ENCODE measurements at places on chromosomes 12 and 14.

- no peak overlapping the region for H3K27ac ChIP-seq
- H3K4me3 ChIP-seq = no peak overlapping the region
- H3K36me3 ChIP-seq = no peaks in the 10 kb centered on the region
- no peaks in the 10 kb centered on the region for H3K4me1 ChIP-seq
- H3K27me3 ChIP-seq = no peaks in the 10 kb centered on the region
- DNase-seq = peak; percentile 65
Measured at GRCh38 chr14:89137526-89138163, 279.4 kb downstream of the FOXN3 start.

DNA sequence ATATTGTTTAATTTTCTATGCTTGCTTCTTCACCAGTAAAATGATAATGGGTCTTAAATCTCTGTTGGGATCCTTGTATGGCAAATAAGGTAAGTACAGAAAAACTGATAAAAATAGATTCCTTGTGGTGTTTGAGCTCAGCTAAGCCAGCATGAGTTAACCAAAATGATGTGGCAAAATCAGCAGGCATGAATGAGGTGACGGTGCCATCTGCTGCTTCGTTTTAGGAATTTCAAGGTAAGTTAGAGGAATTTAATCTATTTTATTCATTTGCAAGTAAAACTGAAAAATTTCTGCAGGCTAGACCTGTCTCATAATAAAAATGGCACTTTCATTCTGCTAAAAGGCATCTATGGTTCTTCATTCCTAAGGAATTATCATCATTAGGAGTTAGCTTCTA lies 10.0 kb upstream of the CLEC7A start:
- peaks cover 2% of the 10 kb centered on the region for H3K27me3 ChIP-seq
- H3K4me1 ChIP-seq = no peaks in the 10 kb centered on the region
- DNase-seq = no peak

GRCh38 chr12:114895081-114895480 lies 211.1 kb upstream of the TBX3 start:
- DNase-seq = no peak
- H3K36me3 ChIP-seq = no peaks in the 10 kb centered on the region
- no peaks in the 10 kb centered on the region for H3K4me1 ChIP-seq
- H3K4me3 ChIP-seq = no peak overlapping the region

DNA sequence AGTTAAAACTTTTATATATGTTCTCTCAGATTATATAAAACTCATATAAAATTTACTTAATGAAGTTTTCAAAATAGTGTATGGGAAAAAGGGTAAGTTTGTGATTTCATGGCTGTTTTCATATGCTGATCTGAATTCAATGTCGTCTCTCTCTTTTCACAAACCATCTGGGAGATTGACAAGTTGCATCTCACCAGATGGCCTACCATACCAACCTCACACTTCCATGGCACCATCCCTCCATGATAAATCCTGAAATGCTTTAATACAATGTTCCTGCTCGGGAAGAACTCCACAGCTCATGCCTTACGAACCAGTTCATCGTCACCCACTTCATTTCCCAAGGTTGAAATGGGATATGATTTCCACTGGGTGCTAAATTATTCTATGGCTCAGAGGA lies 22.3 kb downstream of the PTPRO start:
- no peak for DNase-seq
- no peaks in the 10 kb centered on the region for H3K36me3 ChIP-seq

DNA sequence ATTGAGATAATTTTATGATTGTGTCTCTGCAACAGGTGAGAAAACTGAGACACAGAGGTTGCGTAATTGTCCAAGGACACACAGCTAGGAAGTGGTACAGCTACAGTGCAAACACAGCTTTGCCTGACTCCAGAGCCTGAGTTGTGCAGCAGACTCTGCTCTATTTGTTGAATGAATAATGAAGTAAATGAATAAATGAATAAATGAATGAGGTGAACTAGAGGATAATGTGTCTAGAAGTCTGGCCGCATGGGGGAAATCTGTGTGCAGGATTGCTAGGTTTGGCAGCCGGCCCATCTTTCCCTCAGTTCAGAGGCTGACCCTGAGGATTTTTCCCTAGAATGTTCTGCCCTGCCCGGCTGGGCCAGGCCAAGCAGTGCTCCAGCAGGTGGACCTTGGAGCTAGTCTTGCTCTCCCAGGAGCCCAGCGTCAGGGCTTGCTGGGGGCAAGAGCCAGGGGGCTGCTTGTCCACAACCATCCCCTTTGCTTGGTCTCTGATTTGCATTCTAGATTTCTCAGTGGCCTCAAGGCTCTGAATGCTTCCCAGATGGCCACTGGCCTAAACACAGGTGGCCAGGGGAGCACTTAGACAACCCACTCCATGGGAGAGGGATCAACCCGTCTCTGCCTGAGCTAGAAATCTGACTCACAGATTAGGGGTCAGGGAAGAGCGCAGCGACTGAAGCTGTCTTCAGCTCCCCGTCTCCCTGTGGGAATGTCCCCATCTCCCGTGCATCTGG lies 225.2 kb downstream of the C12orf75 start:
- H3K36me3 ChIP-seq = no peaks in the 10 kb centered on the region
- H3K27me3 ChIP-seq = no peaks in the 10 kb centered on the region
- peaks cover under 1% of the 10 kb centered on the region for H3K4me1 ChIP-seq
- DNase-seq = no peak

DNA sequence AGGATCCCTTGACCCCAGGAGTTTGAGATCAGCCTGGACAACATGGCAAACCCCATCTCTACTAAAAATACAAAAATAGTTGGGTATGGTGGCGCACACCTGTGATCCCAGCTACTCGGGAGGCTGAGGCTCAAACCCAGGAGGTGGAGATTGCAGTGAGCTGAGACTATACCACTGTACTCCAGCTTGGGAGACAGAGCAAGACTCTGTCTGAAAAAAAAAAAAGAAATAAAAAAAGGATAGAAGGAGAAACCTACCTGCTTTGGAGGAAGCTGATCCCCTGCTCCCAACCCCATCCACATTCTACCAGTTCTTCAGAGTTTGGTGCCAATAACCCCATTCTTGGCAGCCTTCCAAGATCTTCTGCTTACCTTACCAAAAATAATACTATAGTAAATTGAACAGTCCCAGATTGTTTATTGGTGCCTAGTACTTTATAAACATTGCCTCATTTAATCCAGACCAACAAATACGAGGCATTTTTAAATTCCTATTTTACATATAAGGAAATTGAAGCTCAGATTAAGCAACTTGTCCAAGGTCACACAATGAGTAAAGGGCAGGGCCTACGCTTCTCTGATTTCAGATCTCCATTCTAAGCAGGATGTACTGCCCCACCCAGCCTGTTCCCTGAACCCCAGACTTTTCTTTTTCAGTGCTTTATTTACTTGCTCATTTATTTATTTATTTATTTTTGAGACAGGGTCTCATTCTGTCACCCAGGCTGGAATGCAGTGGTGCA lies 33.2 kb upstream of the FAM222A start:
- H3K27ac ChIP-seq = no peak overlapping the region
- H3K36me3 ChIP-seq = no peaks in the 10 kb centered on the region
- no peaks in the 10 kb centered on the region for H3K27me3 ChIP-seq

GRCh38 chr12:124518051-124518932 lies 49.1 kb downstream of the NCOR2 start:
- peak overlapping the region; percentile 97 for H3K27ac ChIP-seq
- H3K4me3 ChIP-seq = peak overlapping the region; percentile 79
- peak; percentile 98 for DNase-seq
- no peaks in the 10 kb centered on the region for H3K36me3 ChIP-seq
- peaks cover 77% of the 10 kb centered on the region for H3K4me1 ChIP-seq

DNA sequence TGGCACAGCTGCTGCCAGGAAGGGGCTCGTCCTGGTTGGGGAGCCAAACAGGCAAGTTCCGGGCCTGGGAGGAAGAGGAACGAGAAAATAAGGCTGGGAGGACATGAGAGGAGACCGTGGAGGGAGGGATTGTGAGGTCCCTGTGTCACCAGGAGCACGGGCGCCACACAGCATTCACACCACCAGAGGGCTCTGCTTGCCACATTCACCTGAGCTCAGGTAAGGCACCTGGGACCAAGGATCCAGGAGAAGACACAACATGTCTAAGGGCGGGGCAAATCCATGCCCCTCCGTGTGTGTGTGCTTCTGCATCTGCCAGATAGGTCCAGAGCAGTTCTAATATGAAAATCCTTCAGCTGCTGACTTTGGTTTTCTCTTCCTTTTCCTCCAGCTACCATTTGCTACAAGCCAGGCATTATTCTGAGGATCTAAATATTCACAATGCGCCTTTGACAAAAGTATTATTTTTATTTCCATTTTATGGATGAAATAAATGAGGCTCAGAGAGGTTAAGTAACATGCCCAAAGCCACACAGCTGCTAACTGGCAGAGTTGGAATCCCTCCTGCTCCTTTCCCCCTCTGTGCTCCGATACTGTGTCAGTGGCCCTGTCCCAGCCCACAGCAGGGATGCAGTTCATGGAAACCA lies 14.6 kb downstream of the RAPGEF3 start:
- H3K27me3 ChIP-seq = no peaks in the 10 kb centered on the region
- no peak overlapping the region for H3K4me3 ChIP-seq
- DNase-seq = no peak
- no peaks in the 10 kb centered on the region for H3K36me3 ChIP-seq

DNA sequence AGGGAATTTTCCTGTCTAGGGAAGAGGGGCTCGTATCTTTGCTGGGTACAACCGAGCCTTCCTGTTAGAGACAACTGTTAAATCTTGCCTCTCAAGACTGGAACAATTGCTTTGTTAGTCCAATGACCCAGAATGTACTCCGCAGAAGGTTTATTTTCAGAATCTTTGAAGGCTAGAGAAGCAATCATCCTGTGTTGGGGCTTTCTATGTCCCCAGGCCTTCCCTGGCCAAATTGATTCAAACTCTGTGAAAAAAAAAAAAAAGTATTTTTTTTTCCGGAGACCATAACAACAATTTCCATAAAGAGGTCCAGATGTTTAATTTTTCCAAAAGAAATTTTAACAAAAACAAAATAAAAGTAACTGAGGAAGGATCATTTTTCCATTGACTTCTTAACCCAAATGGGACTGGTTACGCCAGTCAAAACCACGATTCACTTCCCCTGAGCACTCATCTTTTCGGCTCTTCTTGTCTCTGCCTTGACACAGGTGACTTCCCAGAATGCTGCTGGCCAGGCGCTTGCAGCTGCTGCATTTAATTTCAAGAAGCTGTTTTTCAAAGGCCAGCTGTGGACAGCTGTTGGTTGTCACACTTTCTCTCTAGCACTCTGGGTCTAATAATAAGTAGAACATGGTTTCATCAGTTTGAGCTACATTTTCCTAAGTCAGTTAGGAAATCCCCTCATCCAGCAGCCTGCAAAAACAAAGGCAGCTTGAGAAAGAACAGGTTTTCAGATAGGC lies 81.6 kb upstream of the MANSC4 start:
- H3K4me3 ChIP-seq = no peak overlapping the region
- no peaks in the 10 kb centered on the region for H3K27me3 ChIP-seq
- H3K36me3 ChIP-seq = no peaks in the 10 kb centered on the region
- no peak overlapping the region for H3K27ac ChIP-seq
- H3K4me1 ChIP-seq = no peaks in the 10 kb centered on the region

DNA sequence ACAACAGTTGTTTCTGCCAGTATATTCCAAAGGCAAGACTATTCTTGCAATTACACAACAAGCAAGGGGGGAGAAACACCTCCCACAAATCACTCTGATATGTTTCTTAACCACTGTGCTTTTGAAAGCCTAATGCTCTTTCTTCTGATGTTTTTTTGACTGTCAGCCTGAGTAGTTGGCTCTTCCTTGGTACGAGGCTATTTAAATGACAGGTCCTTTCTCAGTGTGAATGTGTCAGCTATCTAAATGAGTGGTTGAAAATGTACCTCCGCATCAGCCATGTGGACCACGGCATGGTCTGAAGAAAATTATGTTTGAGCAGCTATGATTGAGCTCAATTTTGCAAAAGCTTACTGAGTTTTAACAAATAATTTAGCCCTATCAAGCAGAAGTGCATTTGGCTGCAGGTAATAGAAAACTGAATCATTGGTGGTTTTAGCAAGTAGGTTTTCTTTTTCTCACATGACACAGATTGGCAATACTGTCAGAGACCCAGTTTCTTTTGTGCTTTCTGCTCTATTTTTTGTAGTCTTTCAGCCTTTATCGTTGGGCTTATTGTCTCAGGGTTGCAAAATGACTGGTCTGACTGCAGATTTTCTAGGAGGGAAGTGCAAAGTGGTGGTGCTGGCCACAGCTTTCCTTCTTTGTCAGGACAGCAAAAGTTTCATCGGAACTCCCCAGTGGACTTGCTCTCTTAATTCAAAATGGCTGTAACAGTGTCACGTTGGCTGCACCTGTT lies 162.8 kb downstream of the RGS6 start:
- no peak overlapping the region for H3K27ac ChIP-seq
- H3K4me3 ChIP-seq = no peak overlapping the region
- H3K27me3 ChIP-seq = no peaks in the 10 kb centered on the region
- DNase-seq = no peak

- no peaks in the 10 kb centered on the region for H3K4me1 ChIP-seq
- DNase-seq = no peak
- H3K4me3 ChIP-seq = no peak overlapping the region
- H3K27ac ChIP-seq = no peak overlapping the region
- H3K36me3 ChIP-seq = no peaks in the 10 kb centered on the region
Measured at GRCh38 chr12:54680374-54680773, 32.2 kb upstream of the DCD start.

DNA sequence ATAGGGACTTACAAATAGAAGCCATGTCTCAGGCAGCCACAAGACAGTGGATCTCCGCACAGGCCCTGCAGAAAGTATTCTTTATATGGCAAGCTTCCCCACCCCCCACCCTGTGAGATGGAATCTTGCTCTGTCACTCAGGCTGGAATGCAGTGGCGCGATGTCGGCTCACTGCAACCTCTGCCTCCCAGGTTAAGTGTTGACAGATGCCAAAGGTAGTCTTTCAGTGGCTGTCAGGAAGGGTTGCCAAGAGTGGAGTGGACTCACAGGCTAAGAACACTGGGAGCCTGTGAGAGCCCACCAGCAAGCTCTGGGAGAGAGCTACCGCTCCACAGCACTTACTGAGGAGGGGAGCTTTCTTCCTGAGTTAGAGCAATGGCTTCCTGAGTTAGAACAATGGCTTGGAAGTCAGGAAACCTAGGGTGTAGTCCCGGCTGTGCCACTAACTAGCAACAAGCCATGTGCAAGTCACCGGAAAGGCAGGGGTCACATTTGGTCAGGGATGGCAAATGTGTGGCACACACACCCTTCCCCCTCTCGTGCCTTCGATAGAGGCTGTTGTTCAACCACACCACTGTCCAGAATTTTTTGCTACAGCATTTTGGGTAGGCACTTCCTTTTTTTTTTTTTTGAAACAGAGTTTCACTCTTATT lies 2.6 kb downstream of the RNASE1 start:
- peak overlapping the region; percentile 55 for H3K4me3 ChIP-seq
- H3K27ac ChIP-seq = peak overlapping the region; percentile 50
- H3K36me3 ChIP-seq = no peaks in the 10 kb centered on the region
- no peaks in the 10 kb centered on the region for H3K4me1 ChIP-seq

Data from psoas muscle (tissue), 8 donors.